ENCODE measurements at places on chromosomes 12 and 14.

GRCh38 chr12:105523164-105524057, 192.9 kb downstream of the C12orf75 start:
- H3K4me3 ChIP-seq, result no peak overlapping the region
- no peak overlapping the region for H3K27ac ChIP-seq
- no peaks in the 10 kb centered on the region for H3K27me3 ChIP-seq
- peaks cover 15% of the 10 kb centered on the region for H3K4me1 ChIP-seq
- DNase-seq, result peak; percentile 94
- no peaks in the 10 kb centered on the region for H3K36me3 ChIP-seq

DNA sequence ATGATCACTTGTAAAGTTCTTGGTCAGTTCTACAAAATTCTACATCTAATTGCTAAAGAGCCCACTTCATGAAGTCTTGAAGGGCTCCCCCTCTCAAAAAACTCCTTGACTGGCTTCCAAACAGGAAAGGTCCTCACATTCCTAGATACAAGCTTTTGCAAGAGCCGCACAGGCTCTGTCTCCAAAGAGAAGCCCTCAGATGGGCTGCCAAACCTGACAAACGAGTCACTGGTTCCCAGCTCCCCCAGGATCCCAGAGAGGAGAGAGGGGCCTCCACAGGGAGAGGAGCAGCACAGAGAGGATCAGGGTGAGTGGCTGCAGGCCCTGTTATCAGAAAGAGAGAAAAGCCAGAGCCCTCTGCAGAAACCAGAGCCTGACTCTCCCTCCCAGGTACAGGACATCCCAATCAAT, 5.8 kb downstream of the NID2 start:
- H3K36me3 ChIP-seq, result no peaks in the 10 kb centered on the region
- peak overlapping the region; percentile 24 for H3K27ac ChIP-seq
- DNase-seq, result peak; percentile 75
- peaks cover 85% of the 10 kb centered on the region for H3K4me1 ChIP-seq

- peaks cover 3% of the 10 kb centered on the region for H3K4me1 ChIP-seq
- peaks cover 4% of the 10 kb centered on the region for H3K27me3 ChIP-seq
- no peak overlapping the region for H3K27ac ChIP-seq
- DNase-seq, result no peak
Observed at GRCh38 chr12:12927211-12928079, 24.5 kb downstream of the GPRC5D start.

GRCh38 chr14:101103321-101103901, 199.9 kb upstream of the RTL1 start:
- peak; percentile 50 for DNase-seq
- no peaks in the 10 kb centered on the region for H3K36me3 ChIP-seq
- no peak overlapping the region for H3K27ac ChIP-seq
- H3K27me3 ChIP-seq, result no peaks in the 10 kb centered on the region
- no peaks in the 10 kb centered on the region for H3K4me1 ChIP-seq
- H3K4me3 ChIP-seq, result no peak overlapping the region

DNA sequence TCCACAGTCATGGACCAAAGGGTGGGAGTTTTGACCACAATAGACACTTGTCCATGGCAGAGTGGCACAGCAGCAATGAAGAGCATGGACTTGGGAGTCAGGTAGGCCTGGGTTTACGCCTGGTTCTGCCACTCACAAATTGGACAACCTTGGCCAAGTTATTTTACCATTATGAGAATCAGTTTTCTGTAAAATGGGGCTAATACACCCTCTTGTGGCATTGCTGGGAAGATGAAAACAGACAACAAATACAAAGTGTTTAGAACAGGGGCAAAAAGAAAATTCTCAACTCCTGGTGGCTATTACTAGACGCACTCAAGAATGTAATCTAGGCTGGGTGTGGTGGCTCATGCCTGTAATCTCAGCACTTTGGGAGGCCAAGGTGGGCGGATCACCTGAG, 2.6 kb downstream of the C12orf43 start:
- H3K36me3 ChIP-seq, result peaks cover 39% of the 10 kb centered on the region
- DNase-seq, result no peak
- H3K27ac ChIP-seq, result no peak overlapping the region
- peaks cover 13% of the 10 kb centered on the region for H3K4me1 ChIP-seq
- H3K4me3 ChIP-seq, result no peak overlapping the region

DNA sequence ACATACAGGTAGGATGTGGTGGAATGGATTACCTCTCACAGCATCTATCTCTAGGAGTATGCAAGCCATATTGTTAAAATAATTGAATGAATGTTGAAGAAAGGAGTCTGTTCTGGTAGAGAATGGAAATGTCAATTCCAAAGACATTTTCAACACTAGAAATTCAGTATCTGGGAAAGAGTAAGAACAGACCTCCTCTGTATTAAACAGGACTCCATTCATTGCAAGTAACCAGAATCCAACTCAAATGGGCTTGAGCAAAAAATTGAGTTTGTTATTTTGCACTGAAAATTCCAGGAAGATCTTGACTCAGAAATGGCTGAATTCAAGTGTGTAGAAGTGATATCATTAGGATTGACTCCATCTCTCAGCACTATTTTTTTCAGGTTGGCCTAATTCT, 168.1 kb downstream of the C12orf42 start:
- H3K4me3 ChIP-seq, result no peak overlapping the region
- H3K4me1 ChIP-seq, result no peaks in the 10 kb centered on the region
- no peaks in the 10 kb centered on the region for H3K27me3 ChIP-seq
- DNase-seq, result no peak

- DNase-seq, result no peak
- H3K4me1 ChIP-seq, result peaks cover 91% of the 10 kb centered on the region
- H3K36me3 ChIP-seq, result no peaks in the 10 kb centered on the region
- H3K27me3 ChIP-seq, result no peaks in the 10 kb centered on the region
Observed at GRCh38 chr14:103393676-103394626, 8.7 kb downstream of the MARK3 start.

GRCh38 chr14:20683891-20684661, at the start of gene RNASE4:
Gene RNASE4, plus strand, starts transcription at chr14:20684560. Its CDS starts 14,812 bp downstream, at chr14:20699372.
- H3K4me3 ChIP-seq, result peak within 1 kb of the TSS; percentile 83
- peak; percentile 96 for DNase-seq
- no peaks in the 10 kb centered on the region for H3K27me3 ChIP-seq

DNA sequence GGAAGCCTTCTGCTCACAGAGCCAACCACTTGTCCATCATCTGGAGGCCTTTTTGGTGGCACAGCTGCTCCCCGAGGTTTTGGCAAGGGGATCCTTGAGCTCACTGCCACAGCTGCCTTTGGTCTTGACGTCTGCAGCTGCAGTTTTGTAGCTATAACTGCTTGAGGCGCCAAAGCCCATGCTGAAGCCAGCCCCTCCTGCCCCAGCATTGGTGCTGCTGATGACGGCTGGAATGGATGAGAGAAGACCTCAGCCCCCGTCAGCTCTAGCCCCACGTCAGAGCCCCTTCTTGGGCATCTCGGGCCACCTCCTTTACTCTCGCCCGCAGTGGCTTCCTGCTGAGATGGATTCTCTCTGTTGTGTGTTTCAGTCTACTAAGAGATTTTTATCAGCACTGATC, 12.3 kb upstream of the KRT74 start:
- H3K4me3 ChIP-seq, result no peak overlapping the region
- no peaks in the 10 kb centered on the region for H3K27me3 ChIP-seq
- no peaks in the 10 kb centered on the region for H3K36me3 ChIP-seq

GRCh38 chr14:68694516-68695235, 98.2 kb downstream of the ZFP36L1 start:
- H3K27me3 ChIP-seq, result no peaks in the 10 kb centered on the region
- no peak for DNase-seq
- H3K36me3 ChIP-seq, result no peaks in the 10 kb centered on the region
- peak overlapping the region; percentile 5 for H3K27ac ChIP-seq

GRCh38 chr12:97711392-97711791, 248.8 kb downstream of the RMST start:
- no peaks in the 10 kb centered on the region for H3K36me3 ChIP-seq
- DNase-seq, result no peak
- H3K4me3 ChIP-seq, result no peak overlapping the region
- H3K27ac ChIP-seq, result no peak overlapping the region
- no peaks in the 10 kb centered on the region for H3K27me3 ChIP-seq

- DNase-seq, result no peak
- no peaks in the 10 kb centered on the region for H3K27me3 ChIP-seq
- no peaks in the 10 kb centered on the region for H3K36me3 ChIP-seq
- no peaks in the 10 kb centered on the region for H3K4me1 ChIP-seq
Observed at GRCh38 chr14:43408472-43408871, 1098.6 kb downstream of the FSCB start.

- H3K4me1 ChIP-seq, result peaks cover 12% of the 10 kb centered on the region
- no peaks in the 10 kb centered on the region for H3K36me3 ChIP-seq
- no peak for DNase-seq
- no peak overlapping the region for H3K27ac ChIP-seq
Observed at GRCh38 chr14:22546722-22547071, 42.3 kb downstream of the DAD1 start.

GRCh38 chr14:54709444-54709843, 142.5 kb downstream of the SAMD4A start:
- no peak overlapping the region for H3K4me3 ChIP-seq
- H3K36me3 ChIP-seq, result no peaks in the 10 kb centered on the region
- DNase-seq, result no peak
- H3K27me3 ChIP-seq, result no peaks in the 10 kb centered on the region

- H3K36me3 ChIP-seq, result no peaks in the 10 kb centered on the region
- H3K4me1 ChIP-seq, result peaks cover 77% of the 10 kb centered on the region
- H3K4me3 ChIP-seq, result no peak overlapping the region
- no peak overlapping the region for H3K27ac ChIP-seq
Observed at GRCh38 chr12:11689591-11690186, 40.2 kb downstream of the ETV6 start.

DNA sequence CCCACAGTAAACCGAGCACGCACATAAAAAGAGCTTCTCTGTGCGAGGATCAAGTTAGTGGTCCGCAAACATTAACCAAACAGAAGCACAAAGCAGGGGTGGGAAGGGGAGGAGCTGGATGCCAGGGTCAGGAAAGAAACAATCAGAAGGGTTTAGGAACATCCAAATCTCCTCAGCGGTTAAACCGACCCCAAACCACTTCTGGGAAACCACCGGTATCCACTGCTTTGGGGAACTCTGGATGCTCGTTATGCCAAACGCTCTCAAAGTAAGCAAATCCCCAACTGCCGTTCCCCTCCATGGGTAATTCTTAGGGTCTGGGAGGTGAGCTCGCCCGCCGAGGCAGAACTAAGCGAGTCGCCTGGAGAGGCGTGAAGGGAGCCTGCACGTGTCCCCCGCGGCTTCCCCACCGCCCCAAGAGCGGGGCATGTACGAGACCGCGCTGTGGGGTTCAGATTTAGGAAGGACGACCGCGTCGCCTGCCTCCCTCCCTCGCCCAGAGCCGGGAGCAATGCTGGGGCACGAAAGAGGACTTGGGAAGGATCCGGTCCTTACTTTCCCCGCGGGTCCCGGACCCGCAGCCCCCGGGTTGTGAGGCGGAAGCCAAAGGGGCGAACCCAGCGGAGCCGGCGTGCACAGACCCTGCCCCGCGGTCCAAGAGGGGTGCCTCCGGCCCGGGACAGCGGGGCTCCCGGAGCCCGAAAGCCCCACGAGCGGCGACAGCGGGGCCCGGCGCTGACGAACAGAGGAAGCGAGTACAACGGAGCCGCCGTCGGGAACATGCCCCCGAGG, 711 bp downstream of the SBNO1 start:
- peak overlapping the region; percentile 87 for H3K4me3 ChIP-seq
- H3K27me3 ChIP-seq, result no peaks in the 10 kb centered on the region
- DNase-seq, result no peak
- H3K4me1 ChIP-seq, result peaks cover 24% of the 10 kb centered on the region
- H3K27ac ChIP-seq, result peak overlapping the region; percentile 96
- peaks cover 7% of the 10 kb centered on the region for H3K36me3 ChIP-seq

- H3K27ac ChIP-seq, result no peak overlapping the region
- no peak for DNase-seq
- H3K36me3 ChIP-seq, result no peaks in the 10 kb centered on the region
- H3K4me1 ChIP-seq, result peaks cover 58% of the 10 kb centered on the region
- no peak overlapping the region for H3K4me3 ChIP-seq
Observed at GRCh38 chr14:74616507-74616906, 4.5 kb upstream of the LTBP2 start.

DNA sequence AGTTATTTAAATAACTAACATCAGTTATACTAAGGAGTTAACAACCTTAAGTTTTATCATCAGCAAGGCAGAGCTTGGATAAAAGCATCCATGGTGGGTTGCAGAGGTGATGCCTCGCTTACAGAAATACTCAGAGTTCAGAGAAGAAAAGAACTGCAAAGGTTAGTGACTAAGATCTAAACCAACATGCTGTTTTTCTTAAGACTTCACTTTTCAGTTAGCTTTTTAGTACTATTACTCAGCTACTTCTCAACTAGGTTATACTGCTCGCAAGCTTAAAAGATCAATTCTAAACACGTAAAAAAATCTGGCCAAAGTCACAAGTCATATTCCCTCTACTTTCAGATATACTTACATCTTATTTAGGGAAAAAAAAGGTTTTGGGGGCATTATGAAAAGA, 2.8 kb downstream of the PPP1CC start:
- H3K4me1 ChIP-seq, result peaks cover 82% of the 10 kb centered on the region
- no peak for DNase-seq
- peak overlapping the region; percentile 10 for H3K4me3 ChIP-seq
- H3K27me3 ChIP-seq, result no peaks in the 10 kb centered on the region

DNA sequence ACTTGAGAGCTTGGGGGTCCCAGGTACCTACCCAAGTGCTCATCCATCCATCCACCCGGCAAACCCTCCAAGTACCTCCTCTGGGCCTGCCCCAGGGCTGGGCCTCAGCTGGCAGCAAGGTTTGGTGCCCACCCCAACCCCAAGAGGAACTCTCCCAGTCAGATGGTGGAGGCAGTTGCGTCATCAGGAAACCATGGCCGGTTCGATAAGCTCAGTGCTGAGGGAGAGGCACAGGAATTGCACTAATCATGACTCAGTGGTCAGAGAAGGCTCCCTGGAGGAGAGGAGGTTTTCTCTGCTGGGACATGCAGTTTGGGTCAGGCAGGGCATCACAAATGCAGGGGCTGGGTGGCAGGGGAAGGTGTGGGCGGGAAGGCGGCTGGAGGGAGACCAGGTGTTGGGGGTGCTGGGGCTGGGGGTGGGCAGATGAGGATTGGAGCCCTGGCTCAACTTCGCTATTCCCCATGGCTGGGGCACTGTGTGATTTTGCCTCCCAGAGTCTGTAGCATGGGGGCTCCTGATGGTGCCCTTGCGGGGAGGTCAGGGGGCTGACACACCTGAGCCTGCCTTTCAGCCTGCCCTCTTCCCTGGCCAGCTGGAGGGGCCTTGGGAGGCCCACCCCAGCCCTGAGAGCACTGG, 32.2 kb downstream of the SH2B3 start:
- no peak overlapping the region for H3K4me3 ChIP-seq
- H3K27me3 ChIP-seq, result no peaks in the 10 kb centered on the region
- H3K27ac ChIP-seq, result peak overlapping the region; percentile 31

DNA sequence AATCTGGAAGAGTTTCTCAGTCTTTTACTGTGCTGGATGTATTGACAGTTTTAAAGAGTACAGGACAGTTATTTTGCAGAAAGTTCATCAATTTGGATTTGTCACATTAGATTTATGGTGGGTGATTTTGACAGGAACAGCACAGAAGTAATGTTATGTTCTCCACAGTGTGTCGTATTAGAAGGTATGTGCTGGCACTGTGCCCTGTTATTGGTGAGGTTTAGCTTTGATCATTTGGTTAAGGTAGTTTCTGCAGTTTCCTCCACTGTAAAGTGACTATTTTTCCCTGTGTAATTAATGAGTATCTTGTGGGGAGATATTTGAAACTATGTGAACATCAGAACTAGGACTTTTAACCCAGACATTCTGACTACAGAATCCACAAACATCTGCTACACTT, 308.5 kb upstream of the TBX3 start:
- H3K27me3 ChIP-seq, result no peaks in the 10 kb centered on the region
- no peaks in the 10 kb centered on the region for H3K36me3 ChIP-seq
- no peak overlapping the region for H3K4me3 ChIP-seq

Measured in esophagus muscularis mucosa (tissue), 4 donors.